ENCODE measurements at places on chromosomes 11 and 22.

DNA sequence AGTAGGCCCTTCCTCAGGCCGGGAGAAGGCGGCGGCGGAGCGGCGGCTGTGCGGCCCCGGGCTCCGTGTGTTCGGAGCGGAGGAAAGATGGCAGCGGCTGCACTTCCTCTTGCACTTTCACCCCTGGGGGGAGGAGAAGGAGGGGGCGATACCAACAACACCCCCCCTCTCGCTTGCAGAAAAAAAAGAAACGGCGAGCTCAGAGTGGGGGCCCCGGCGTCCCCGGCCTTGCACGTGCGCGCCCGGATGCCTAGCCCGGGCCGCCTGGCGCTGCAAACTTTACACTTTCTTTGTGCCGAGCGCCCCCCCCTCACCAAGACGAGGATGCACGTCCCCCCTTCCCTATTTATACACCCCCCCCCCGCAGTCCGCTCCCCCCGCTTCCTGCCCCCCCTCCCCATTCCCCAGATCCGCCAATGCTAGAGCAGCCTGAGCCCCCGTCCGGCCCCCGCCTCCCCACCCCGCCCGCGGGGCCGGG lies at the start of gene PATZ1:
PATZ1 (minus strand) TSS at position 92 of the 478 bp plus-strand sequence. CDS start 744 bp downstream, outside the sequence.
- H3K27me3 ChIP-seq, result no peaks in the 10 kb centered on the region
- peaks cover 47% of the 10 kb centered on the region for H3K4me1 ChIP-seq
- peak within 1 kb of the TSS; percentile 74 for H3K4me3 ChIP-seq

DNA sequence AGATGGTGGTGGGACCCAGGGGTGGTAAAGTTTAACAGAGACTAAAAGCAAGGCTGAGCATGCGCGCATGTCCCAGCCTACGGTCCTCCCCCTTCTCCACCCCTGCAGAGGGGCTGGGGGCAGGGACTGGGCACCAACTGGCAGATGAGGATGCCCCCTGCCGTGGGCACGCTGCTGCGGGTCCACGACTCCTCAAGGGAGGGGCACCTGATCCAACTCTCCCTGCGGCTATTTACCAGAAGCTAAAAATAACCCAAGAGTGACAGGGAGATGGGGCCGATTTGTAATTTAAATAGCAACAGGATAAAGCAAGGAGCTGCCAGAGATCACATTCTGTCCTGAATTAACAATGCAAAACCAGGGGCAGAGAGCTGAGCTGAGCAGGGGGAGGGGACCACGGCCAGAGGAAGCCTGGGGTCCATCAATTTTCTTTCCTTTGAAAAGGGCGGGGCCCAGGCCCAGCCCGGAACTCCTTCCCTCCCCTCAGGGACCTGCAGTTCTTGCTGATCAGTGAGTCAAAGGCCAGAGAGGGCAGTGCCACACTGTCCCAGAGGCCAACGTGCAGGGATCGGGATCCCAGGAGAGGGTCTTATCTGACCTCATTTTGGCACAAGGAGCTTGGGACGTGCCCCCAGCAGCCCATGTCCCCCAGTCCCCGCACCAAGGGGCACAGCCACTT lies 8.1 kb upstream of the DGKZ start:
- no peaks in the 10 kb centered on the region for H3K36me3 ChIP-seq
- DNase-seq, result peak; percentile 67
- peaks cover 68% of the 10 kb centered on the region for H3K4me1 ChIP-seq

DNA sequence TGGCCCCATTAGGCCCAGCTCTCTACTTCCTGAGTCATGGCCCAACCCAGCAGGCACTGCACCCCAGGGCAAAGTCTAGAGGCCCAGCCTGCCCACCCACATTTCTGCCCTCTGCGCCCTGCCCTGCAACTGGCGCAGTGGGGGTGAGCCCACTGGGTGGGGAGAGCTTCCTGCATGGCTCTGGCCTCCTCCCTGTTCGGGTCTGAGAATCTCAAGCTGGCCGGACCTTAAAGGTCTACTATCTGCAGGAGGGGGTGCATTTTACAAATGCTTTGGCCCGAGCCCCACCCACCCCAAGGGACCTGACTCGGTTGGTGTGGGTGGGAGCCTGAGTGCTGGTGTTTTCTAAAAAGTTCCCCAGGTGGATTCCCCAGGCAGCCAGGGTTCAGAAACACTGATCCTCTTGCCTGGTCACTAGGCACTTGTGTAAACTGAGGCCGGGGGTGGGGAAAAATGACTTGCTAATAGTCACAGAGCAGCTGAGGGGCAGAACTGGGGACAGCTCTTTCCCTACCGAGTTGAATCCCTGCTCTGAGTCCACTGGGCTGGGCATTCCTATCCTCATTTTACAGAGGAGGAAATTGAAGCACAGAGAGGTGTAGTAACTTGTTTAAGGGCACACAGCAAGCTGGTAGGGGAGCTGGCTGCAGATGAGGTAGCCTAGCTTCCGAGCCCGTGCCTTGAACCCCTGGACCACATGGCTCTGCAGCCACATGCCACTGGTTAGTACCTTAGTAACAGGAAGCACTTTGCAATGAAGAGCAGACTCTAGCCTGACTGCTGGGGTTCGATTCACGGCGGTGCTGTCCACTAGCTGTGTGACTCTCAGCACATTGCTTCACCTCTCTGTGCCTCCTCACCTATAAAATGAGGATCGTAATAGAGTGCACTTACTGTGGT lies 36.3 kb downstream of the CD82 start:
- peaks cover 50% of the 10 kb centered on the region for H3K4me1 ChIP-seq
- H3K27ac ChIP-seq, result peak overlapping the region; percentile 54
- H3K36me3 ChIP-seq, result peaks cover 52% of the 10 kb centered on the region
- DNase-seq, result no peak
- H3K4me3 ChIP-seq, result no peak overlapping the region

- no peak overlapping the region for H3K27ac ChIP-seq
- no peaks in the 10 kb centered on the region for H3K4me1 ChIP-seq
- no peak overlapping the region for H3K4me3 ChIP-seq
- H3K27me3 ChIP-seq, result no peaks in the 10 kb centered on the region
- no peaks in the 10 kb centered on the region for H3K36me3 ChIP-seq
Observed at GRCh38 chr11:20258376-20258895, 98.2 kb upstream of the DBX1 start.

GRCh38 chr11:9616042-9616675 lies 42.7 kb downstream of the WEE1 start:
- no peak for DNase-seq
- H3K4me3 ChIP-seq, result no peak overlapping the region
- no peaks in the 10 kb centered on the region for H3K36me3 ChIP-seq
- no peak overlapping the region for H3K27ac ChIP-seq
- peaks cover 14% of the 10 kb centered on the region for H3K4me1 ChIP-seq

Measured in upper lobe of left lung (tissue), 6 donors.